Foreskin keratinocyte (primary cell): ENCODE measurements at places on chromosomes 5 and 9. TPM values are rescaled to one million over a fixed set of nuclear protein-coding genes. Genes with fewer than 3 reads are reported as not detected.

GRCh38 chr9:103025796-103026195 is 30.7 kb downstream of the CYLC2 start:
- no peak for DNase-seq

GRCh38 chr5:53063176-53063575 is 46.4 kb downstream of the MOCS2 start:
- DNase-seq: no peak

DNA sequence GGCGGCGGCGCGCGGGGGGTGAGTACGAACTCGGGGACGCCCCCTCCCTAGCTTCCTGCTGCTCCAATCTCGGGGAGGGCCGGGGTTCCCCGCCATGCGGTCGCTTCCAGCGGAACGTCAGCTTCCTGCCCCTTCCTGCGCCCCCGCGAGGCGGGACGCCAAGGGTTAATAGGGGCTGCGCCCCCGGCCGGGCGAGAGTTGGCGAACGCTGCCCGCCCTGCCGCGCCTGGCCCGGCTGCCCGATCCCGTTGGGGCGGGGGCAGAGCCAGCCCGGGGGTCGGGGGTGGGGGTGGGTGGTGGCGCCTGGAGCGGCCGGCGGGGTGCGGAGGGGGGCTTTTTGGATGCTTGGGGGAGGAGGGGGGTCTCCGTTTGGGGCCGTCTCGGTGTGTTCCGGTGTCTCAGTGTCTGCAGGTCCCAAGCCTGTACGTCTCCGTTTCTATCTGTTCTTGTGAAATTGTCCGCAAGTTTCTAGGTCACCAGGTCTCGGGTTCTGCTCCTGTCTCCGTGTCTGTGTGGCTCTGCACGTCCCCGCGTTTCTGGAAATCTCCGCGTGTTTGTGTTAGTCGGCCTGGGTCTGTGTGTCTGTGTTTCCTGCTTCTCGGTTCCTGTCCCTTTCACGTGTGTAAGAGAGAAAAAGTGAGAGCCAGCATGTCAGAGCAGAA is 789 bp downstream of the COL27A1 start:
- no peak for DNase-seq

GRCh38 chr5:38783011-38783561 is 62.7 kb upstream of the OSMR start:
- no peak for DNase-seq

THBS4 gene
- 0.59 and 0.69 TPM in 2 replicates for polyA plus RNA-seq

DNAH5 gene
- 0.57 and 1.1 TPM in 2 replicates for polyA plus RNA-seq

FOXD4L4 gene
- polyA plus RNA-seq: not detected in 2 replicates

GABRA1 gene
- not detected in 2 replicates for polyA plus RNA-seq

INSYN2B gene
- polyA plus RNA-seq: 0.13 and 0.26 TPM in 2 replicates

RABEPK gene
- polyA plus RNA-seq: 31.6 and 33.5 TPM in 2 replicates
